Stimulated activated CD4-positive, alpha-beta T cell treated with anti-CD3 and anti-CD28 coated beads, Interleukin-1b, Interleukin-23, amount 100 ng/mL, for 4 hours (primary cell): ENCODE measurements at places on chromosomes 16 and 17.

GRCh38 chr16:54437401-54437800, 150.8 kb upstream of the IRX3 start:
- DNase-seq, result no peak

DNA sequence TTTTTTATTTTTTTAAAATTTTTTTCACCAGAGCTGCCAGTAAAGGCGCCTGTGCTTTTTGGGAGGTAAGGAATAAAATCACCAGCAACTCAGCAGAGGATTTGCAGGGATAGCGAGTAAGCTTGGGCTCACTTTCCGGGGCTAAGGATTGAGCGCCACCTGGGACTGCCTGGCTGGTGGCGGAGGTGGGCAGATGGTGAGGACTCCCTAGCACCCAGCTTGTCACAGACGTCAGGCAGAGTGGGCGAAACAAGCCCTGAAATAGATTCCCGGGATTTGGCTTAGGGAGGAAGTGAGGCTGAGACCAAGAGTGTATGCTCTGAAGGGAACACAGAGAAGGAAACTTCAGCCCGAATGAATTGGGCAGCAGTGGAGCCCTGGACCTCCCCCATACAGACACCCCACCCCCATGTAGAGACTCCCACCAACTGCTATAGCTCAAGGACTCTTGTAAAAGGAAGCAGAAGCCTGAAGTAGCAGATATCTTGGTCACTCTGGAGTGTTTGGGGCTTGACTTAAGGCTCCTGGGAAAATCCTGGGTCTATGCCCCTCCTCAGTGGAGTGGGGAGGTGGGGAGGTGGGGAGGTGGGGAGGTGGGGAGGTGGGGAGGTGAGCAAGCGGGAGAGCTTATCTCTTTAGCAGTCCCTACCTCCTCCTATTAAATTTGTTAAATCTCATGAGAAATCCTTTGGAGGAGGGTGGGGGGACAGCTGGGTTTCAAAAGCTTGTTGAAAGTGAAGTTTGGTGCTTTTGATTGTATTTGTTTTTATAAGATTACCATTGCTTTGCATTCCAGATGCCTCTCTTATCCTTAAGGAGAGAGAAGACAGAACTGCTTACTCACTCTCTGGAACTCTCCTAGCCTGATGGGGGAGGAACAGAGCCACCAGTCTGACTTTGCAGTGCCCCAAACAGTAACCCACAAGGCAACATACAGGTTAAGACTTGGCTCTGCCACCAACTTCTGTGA, 8.2 kb downstream of the ARL4D start:
- no peak for DNase-seq

- no peak for DNase-seq
These were observed 7.0 kb upstream of the ARHGAP23 start for GRCh38 chr17:38421171-38421841.

- no peak for DNase-seq
These were observed 68.0 kb downstream of the AKAP1 start for GRCh38 chr17:57152967-57153528.

DNA sequence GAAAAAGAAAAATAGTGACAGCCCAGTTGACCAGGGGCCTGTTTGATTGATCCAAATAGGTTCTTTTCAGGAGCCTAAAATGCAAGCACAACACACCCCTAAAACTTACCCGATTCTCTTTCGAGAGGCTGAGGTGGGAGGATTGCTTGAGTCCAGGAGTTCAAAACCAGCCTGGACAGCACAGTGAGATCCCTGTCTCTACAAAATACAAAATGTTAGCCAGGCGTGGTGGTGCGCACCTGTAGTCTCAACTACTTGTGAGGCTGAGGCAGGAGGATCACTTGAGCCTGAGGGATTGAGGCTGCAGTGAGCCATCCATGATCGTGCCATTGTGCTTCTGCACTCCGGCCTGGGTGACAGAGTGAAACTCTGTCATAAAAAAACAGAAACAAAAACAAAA, 1.5 kb upstream of the KIF19 start:
- no peak for DNase-seq

- no peak for DNase-seq
These were observed 90.7 kb downstream of the WNT3 start for GRCh38 chr17:46727572-46728348.
